ENCODE measurements at places on chromosomes 12 and 14.

GRCh38 chr12:14473707-14474287 is 93.9 kb downstream of the PLBD1 start:
- no peak for DNase-seq

DNA sequence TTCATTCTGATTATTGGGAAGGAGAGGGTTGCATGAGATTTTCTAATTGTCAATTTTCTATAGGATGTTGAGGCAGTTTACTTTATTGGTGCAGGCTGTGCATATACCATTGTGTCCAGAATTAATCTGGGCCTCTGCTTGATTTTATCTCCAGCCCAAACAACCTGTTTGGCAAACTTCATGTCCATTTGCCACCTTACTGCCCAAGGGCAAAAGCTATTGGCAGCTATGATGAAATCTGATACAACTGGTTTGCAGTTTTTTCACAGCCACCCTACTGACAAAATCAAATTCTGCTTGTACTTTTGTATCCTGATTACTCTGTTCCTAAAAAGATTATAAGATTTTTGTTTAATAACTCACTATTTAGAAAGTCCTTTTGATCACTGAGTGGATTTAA is 789.2 kb upstream of the FBXO33 start:
- DNase-seq, result no peak

DNA sequence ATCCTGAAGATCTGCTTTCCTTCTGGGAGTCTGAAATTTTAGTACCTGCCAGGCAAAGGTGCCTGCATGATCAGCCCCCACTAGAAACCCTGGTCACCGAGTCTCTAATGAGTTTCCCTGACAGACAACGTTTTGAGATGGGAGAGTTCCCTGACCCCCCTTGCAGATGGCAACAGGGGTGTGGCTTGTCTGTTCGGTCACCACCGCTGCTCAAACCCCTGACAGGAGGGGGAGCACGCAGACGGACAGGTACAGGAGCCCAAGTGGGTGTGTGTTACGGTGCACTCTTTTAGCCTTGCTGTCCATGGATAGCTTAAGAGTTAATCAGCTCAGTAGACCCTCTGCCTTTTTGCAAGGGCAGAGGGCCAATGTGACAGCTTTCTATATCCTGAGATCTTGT is 19.3 kb upstream of the CDKN3 start:
- DNase-seq, result no peak

GRCh38 chr12:66048835-66049537 is 81.6 kb downstream of the LLPH start:
- DNase-seq, result no peak

DNA sequence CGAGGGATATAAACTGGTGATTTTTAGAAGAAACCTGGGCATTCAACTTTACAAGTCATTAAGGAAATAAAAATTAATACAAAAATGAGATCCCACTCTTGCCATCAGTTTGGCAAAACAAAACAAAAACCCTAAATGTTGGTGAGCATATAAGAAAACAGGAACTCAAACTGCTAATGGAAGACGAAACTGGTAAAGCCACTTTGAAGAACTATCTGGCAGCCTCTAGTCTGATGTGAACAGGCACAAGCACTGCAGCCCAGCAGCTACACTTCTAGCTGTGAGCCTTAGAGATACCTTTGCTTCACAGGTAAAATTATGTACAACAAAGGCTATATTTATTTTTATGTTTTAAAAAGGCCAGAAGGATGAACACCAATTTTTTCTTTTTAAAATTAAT is 459.6 kb downstream of the ZFP36L1 start:
- DNase-seq, result no peak

DNA sequence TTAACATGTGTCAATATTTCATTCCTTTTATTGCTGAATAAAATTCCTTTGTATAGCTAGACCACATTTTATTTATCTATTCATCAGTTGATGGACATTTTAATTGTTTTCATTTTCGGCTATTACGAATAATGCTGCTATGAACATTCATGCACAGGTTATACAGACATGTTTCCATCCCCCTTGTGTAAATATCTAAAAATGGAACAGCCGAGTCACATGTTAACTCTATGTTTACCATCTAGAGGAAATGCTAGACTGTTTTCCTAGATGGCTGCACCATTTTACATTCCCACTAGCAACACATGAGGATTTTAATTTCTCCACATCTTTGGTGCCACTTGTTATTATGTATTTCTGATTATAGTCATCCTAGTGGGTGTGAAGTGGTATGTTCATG is 49.2 kb downstream of the HECTD4 start:
- no peak for DNase-seq

- DNase-seq, result no peak
These were observed 296.1 kb downstream of the RERGL start for GRCh38 chr12:17793854-17794253.

- no peak for DNase-seq
These were observed 346.5 kb downstream of the BCL11B start for GRCh38 chr14:98925354-98926040.

- DNase-seq, result no peak
These were observed 23.3 kb downstream of the ZFC3H1 start for GRCh38 chr12:71640316-71640715.

GRCh38 chr12:49367381-49368239 is at the start of gene SPATS2:
TSS of gene SPATS2 (plus strand) at chr12:49367462. CDS start at chr12:49461013, 93,551 bp downstream.
- peak; percentile 33 for DNase-seq

DNA sequence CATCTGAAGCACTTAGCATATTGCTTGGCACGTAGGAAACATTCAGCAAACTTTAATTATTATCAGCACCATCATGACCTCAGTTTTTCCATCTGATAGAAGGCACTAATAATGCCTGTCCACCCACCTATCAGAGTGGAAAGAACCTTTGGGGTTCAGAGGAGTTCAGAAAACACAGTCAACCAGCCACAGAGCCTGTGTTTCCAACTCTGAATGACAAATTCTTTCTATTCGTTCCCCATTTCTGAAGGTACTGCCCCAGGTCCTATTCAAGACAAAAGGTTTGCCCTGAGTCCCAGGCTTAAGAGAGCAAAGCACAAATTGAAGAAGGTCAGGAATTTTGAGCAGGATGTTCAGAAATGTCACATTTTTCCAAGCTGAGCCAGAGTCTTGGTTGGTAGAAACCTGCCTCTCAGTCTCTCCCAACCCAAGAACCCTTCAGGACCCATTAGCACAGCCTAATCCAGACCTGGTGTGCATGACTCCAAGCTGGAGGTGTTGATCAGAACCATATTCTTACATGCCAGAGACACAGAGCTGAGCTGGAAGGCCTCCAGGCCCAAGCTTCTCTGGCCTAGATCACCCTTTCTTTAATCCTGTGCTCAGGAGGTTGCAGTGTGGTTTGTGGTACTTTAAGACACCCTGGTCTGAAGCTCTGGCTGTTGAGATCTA is 114.4 kb downstream of the TBX5 start:
- no peak for DNase-seq

- DNase-seq, result no peak
These were observed 113.9 kb downstream of the ANO4 start for GRCh38 chr12:100908501-100908900.

DNA sequence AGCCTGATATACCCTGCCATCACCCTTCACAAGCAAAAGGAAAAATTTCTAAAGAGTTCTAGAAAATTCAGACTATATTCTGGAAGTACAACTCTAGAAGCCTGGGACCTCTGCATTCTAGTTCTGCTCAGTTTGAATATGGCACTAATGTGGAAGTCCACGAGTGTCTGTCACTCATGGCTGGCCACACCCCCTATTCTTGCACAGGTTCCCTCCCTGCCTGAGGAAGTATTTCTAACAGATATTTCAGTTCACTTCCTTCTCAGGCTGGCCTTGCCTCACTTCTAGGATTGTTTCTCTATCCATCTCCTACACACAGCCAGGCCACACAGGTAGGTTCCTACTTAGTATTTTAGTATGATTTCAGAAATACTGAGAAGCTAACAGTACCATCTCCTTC is 67.4 kb downstream of the PHLDA1 start:
- DNase-seq, result no peak

- no peak for DNase-seq
These were observed 3.8 kb upstream of the ANKRD33 start for GRCh38 chr12:51883998-51884675.

GRCh38 chr12:49537231-49537751 is 1.5 kb upstream of the KCNH3 start:
- DNase-seq, result no peak

GRCh38 chr12:116338064-116338846 is 60.8 kb upstream of the MED13L start:
- DNase-seq, result no peak

DNA sequence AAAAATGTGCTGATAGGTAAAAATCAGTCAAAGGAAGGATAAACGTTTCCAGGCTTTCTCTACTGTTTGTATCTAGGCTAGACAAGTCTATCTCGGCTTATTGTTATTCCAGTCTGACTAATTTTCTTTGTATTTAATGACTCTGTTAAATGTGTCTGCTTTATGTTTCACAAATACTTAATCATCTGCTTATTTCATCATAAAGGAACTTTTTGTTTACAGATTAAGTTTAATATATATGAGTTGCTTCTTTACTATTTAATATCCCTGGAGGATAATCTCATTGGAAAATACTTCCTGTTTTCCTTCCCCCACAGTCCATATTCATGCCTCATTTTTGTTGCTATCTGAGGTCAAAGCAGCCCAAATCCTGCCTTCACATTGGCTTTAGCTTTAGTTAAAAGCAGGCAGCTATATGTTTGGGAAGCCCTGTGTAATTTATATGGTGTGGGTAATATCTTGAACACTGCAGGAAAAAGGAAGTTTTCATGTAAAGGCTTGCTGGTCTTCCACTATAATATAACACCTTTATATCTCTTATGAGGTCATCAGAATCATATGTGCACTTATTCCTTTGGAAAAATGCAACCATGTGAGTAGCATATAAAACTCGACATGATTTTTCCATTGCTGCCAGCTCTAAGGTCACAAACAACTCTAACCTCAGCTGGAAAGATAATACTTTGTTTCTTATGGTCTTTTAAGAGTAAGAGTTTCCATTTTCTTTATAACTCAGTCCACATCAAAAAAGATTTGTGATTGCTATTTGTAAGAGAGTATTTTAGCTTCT is 76.8 kb downstream of the ALX1 start:
- DNase-seq, result no peak

- no peak for DNase-seq
These were observed 15.4 kb upstream of the UBC start for GRCh38 chr12:124929649-124930419.

- no peak for DNase-seq
These were observed 130.4 kb upstream of the NTF3 start for GRCh38 chr12:5301539-5301938.
